NCI-H2227 treated with DMSO at 0.1 percent for 48 hours (cell line): ENCODE measurements at places on chromosomes 1 and 21.

DNA sequence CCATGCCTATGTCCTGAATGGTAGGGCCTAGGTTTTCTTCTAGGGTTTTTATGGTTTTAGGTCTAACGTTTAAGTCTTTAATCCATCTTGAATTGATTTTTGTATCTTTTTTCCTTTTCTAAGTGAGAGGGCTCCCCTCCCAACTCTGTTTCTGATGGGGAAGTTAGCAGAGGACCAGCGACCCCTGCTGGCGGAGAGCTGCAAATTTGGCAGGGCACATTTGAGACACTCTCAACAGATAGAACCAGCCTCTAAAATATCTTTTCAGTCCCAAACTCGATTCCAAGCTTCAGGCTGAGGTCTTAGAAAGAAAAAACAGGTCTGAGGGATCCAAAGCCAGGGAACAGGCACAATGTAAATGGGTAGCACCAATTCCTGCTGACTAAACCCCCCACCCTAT is 32.5 kb downstream of the LRRC3 start:
- DNase-seq = no peak

DNA sequence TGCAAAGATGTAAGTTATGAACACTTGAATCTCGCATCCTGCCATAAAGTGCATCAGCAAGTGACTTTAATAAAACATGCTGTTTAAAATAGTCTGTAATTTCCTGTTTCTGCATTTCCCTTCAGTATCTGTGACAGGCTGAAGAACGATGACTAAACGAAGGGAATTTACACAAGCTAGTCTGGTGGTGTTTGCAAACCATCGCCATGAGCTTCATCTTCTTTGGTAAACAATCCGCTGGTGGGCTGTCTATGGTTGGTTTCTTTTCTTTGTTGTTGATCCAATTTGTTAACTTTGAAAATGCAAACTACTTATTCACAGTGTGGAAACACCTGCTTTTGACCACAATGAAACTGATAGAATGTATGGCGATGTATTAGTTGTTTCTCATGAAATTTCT is 13.9 kb downstream of the SERTAD4 start:
- DNase-seq = no peak

- no peak for DNase-seq
Measured at GRCh38 chr1:198087831-198088230, 69.0 kb upstream of the NEK7 start.

DNA sequence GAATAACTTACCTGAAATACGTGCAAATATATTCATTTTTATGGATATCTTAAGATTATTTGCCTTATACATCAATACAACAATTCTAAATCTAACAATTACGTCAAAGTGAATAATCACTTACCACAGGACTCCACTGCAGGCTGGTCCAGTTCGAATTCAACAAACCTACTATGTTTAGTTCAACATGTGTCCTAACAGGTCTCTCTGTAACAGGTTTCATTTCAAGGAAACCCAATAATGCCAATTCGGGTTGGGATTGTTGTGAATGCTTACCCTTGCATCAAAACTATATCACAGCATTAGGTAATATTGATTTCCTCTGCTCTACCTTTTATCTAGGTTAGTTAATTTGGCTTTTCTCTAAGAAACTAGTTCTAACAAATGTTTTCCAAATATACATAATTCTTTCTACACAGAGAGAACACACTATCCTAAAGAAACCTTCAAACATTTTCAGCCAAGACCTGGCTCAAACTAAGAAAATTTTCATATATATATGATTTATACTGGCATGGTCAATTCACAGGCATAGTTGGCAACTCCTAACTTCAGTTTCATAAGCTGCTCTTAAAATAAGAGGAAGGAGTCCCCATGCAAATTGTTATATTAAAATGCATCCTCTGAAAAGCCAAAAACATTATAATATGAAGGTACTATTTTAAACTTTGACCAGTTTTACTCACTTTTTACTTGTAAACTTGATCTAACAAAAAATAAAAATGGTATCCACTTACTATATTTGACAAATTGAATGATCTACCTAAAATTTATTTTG is 4.5 kb downstream of the IVNS1ABP start:
- DNase-seq = no peak

GRCh38 chr1:34683616-34684015 is 71.2 kb upstream of the GJB5 start:
- DNase-seq = no peak

GRCh38 chr1:235659186-235659771 is 9.7 kb upstream of the GNG4 start:
- no peak for DNase-seq

DNA sequence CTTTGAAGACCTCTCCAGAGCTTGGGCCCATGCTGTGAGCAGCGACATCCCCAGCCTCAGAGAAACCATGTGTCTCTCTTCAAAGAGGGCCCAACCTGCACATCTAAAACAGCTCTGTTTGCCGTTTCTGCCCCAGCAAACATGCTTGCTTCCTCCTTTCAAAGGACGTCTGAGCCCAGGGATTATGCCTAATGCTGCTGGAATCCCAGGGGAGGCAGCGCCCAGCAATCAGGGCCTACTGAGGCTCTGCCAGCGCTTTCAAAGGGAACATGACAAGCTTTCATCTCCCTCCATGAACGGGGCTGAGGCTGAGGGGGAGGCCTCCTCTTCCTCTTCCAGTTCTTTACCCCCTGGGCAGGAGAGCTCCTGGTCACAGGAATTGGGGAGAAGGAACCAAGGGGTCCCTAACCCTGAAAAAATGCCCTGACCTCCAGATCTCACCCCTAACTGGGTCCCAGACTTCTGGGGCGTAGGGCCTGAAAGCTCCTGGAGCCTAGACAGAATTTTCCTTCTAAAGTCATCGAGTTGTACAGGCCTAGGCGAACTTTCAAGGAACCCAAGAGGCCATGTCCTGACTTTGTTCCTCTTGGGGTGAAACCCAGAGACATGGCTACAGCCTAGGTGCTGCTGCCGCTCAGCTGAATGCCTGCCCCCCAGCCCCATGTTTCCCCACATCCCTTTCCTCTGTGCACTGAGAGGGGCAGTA is 13.4 kb upstream of the ASCL5 start:
- no peak for DNase-seq

GRCh38 chr1:81989524-81989923 is 188.8 kb downstream of the ADGRL2 start:
- DNase-seq = no peak

DNA sequence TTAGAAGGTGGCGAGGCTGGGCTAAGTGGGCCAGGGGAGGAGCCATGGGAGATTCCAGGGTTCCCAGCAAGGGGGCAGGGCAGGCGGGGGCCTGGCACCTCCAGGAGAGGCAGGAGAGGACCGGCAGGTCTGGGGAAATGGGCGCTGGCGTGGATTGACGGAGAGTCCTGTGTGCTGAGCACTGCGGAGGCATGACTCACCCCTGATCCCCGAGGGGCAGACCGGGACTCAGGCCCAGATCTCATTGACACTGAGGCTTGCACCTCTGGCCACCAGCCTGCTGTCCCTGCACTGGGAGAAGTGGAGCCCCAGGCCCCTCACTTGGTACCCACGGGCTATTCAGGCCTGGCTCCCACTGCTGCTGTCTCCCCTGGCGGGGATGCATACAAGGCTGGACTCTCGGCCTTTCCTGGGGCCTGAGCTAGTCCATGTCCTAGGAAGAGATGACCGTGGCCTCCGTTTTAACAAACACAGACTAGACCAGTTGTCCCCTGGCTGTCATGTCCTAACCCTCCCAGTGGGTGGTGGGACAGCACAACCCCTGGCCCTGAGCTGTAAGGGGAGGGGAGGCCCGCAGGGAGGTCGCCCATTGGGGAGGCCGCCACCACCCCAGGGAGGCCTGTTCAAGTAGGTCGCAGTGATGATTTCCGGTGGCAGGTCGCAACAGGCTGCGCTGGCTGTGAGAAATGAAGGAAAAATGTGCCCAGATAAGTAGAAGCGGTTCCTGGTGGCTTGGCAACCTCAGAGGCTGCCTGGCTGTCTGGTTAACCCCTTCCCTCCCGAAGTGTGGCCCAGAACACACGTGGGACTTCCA is 39.7 kb downstream of the RIPK4 start:
- no peak for DNase-seq

- DNase-seq = no peak
Measured at GRCh38 chr1:3904006-3904842, 4.2 kb upstream of the C1orf174 start.

- no peak for DNase-seq
Measured at GRCh38 chr1:56432166-56432971, 147.0 kb downstream of the PLPP3 start.

- no peak for DNase-seq
Measured at GRCh38 chr1:54171016-54171415, 18.2 kb upstream of the CDCP2 start.

DNA sequence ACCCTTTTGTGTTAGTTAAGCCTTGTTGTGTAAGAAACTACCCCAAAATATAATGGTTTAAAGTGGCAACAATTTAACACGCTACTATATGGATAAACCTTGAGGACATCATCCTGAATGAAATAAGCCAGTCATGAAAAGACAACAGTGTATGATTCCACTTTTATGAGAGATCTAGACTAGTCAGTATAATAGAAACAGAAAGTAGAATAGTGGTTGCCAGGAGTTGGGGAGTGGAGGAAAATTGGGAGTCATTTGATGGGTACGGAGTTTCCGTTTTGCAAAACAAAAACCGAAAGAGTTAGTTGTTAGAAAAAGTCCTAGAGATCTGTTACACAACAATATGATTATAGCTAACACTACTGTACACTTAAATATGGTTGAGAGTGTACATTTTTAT is 16.0 kb upstream of the CHIA start:
- DNase-seq = no peak

DNA sequence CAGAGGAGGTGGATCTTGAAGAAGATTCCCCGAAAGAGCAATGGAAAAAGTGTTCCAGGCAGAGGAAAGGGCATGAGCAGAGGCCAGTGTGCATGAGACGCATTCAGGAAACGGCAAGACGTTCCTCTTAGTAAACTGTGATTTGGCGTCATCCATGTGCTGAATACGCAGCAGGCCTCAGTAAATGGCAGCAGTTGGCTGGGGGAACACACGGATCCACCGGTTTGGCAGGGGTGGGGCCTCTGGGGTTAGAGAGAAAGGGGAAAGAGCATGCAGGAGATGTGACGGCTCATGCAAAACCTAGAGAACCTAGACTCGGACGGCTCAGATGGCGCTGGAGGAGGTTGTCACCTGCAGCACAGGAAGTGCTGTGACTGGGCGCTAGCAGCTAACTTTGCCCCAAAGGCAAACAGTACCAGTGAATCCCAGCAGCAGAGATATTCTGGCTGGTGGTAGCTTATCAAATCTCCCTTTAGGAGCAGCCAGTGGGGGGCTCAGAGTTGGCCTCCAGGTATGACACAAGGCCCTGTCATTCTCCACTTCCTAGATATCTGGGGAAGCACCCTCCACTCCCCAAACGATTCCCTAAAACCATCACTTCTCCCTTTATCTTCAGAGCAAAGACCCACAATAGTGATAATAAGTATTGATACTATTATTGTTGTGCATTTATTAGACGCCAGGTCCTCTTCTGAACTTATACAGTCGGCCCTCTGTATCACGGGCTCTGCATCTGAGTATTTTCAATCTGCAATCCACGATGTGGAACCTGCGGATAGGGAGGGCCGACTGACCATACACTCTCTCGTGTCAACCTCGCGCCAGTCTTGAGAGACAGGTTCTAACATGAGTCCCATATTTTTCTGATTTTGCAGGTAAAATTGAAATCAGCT is 7.6 kb downstream of the LAPTM5 start:
- no peak for DNase-seq

DNA sequence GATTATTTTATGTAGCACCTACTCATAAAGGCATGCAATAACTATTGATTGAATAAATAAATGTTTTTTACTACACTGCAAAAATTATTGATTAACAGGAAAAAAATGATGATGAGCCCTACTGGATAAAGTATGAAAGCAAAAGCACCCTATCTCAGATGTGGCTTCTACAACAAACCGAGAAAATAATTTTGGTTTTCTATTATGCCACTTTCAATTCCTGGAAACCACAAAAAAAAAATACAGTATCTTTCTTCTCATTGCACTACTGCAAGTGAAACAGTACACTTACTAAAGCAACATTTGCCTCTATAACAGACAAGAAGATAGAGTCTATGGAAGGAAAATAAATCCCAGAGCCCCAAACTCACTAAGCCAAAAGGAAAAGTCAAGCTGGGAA is 1882.4 kb downstream of the NCAM2 start:
- no peak for DNase-seq

GRCh38 chr1:90476994-90477393 is 240.1 kb downstream of the BARHL2 start:
- DNase-seq = no peak

- no peak for DNase-seq
Measured at GRCh38 chr1:159960721-159961381, 6.8 kb upstream of the SLAMF9 start.

GRCh38 chr1:227792216-227793078 is 23.0 kb upstream of the PRSS38 start:
- DNase-seq = no peak

GRCh38 chr1:65198096-65198495 is 50.1 kb downstream of the AK4 start:
- DNase-seq = no peak

DNA sequence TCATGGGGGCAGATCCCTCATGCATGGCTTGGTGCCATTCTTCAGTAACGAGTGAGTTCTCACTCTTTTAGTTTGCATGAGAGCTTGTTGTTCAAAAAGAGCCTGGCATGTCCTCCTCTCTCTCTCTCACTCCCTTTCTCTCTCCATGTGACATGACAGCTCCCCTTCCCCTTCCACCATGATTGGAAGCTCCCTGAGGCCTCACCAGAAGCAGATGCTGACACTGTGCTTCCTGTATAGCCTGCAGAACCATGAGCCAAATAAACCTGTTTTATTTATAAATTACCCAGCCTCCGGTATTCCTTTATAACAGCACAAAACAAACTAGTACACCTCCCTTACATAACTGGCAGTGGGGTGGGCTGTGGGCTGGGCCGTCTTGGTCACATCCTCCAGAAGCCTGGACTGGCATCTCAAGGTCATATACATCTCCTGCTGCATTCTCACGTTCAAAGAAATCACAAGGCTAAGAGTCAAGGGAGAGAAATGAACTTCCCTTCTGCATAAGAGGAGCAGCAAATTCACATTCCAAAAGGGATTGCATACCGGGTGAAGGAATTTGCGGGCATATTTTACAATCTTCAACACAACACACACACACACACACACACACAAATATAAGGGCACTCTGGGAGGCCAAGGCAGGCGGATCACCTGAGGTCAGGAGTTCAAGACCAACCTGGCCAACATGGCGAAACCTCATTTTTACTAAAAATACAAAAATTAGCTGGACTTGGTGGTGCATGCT is 2.3 kb upstream of the CCSAP start:
- no peak for DNase-seq

GRCh38 chr1:208207388-208208131 is 36.6 kb downstream of the PLXNA2 start:
- DNase-seq = no peak

DNA sequence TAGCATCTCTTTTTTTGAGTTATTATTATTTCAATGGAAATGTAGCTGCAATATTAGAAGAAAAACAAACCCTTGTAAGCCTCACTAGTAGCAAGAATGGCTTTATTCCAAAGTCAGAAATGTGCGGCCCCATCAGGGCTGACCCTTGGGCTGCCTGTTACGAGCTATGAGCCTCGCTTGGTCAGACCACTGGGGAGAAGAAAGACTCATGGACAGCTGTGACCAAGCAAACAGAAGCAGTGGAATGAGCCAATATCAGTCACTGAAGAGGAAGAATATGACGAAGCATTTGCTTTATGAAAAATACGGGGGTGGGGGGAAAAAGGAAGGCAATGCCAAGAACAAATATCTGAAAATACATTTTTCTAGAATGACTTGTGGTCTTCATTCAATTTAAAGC is 504.5 kb downstream of the LMO4 start:
- DNase-seq = peak; percentile 14
